ENCODE measurements at places on chromosomes 11 and 22.

DNA sequence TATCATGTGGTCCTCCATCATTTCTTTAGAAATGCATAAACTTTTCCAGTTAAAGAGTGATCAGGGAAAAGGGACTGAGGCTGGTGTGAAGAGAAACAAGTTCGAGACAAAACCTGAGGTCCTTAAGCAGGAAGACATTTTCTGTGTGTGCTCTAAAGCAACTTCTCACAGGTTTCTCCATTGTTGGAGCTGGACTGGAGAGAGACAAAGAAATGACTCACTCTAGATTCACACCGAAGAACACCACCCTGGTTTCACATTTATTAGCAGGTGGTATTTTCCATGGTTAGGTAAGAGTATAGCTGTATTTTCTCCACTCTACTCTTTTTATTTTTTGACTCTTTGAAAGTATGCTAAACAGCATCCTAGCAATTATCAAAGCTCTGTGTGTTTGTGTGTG lies 736.4 kb downstream of the KCNA4 start:
- DNase-seq = no peak

GRCh38 chr11:111565114-111565720 lies 24.7 kb downstream of the LAYN start:
- DNase-seq = no peak

DNA sequence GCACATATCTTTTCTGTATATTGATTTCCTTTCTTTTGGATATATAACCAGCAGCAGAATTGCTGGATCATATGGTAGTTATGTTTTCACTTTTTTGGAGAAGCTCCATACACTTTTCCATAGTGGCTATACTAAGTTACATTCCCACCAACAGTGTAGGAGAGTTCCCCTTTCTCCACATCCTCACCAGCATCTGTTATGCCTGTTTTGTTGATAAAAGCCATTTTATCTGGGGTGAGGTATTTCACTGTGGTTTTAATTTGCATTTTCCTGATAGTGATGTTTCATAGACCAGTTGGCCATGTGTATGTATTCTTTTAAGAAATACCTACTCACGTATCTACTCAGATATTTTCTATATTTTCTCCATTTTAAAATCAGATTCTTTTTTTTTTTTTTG lies 419.3 kb upstream of the FAT3 start:
- no peak for DNase-seq

DNA sequence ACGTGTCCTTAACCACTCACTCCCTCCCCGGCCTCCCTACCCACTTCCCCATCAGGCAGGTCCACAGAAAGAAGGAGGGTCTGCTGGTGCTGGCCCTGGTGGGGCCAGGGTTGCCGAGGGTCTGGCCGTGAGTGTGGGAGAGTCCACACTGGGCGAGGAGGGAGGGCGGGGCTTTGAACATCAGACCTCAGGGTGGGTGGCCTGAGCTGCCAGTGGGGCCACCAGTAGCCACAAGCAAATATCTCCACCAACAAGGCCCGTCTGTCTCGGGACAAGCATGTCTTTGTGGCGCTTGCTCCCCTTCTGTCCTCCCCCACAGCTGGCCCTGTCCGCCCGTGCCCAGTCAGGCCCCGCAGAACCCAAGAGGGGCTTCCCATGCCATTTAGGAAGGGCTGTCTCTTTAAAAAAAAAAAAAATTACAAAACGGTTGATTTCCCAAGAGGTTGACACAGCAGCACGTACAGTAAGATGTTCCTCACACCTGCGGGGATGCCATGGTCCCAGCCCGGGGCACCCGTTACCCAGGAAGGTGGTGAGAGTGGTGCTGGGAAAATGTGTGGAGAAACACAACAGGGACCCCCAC lies 17.7 kb upstream of the TALDO1 start:
- no peak for DNase-seq

- no peak for DNase-seq
Measured at GRCh38 chr11:9302448-9302847, 11.9 kb downstream of the TMEM41B start.

DNA sequence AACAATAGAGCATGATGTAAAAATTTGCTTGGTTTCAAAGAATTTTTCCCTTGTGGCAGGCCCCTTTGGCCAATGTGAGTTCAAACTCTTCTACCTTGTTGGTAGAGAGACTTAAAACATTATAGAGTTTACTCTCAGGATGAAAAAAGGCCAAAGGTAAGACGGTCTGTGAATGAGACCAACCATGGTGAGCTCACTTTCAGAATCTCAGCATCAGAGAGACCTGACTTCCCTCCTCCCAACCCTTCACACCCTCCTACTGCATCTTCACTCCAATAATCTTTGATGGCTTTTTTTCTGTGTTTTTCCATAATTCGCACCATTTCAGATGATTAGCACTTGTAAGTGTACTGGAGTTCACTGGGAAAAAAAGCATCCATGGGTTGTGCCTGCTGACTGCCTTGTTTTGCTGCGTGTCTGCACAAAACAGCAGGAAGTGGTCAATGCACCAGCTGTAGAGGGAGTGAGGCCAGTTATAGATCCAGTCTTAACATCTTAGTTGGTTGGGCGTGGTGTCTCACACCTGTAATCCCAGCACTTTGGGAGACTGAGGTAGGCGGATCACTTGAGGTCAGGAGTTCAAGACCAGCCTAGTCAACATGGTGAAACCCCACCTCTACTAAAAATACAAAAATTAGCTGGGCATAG lies 64.1 kb downstream of the SLC1A2 start:
- DNase-seq = no peak

GRCh38 chr11:15663777-15664218 lies 549.1 kb downstream of the INSC start:
- no peak for DNase-seq

DNA sequence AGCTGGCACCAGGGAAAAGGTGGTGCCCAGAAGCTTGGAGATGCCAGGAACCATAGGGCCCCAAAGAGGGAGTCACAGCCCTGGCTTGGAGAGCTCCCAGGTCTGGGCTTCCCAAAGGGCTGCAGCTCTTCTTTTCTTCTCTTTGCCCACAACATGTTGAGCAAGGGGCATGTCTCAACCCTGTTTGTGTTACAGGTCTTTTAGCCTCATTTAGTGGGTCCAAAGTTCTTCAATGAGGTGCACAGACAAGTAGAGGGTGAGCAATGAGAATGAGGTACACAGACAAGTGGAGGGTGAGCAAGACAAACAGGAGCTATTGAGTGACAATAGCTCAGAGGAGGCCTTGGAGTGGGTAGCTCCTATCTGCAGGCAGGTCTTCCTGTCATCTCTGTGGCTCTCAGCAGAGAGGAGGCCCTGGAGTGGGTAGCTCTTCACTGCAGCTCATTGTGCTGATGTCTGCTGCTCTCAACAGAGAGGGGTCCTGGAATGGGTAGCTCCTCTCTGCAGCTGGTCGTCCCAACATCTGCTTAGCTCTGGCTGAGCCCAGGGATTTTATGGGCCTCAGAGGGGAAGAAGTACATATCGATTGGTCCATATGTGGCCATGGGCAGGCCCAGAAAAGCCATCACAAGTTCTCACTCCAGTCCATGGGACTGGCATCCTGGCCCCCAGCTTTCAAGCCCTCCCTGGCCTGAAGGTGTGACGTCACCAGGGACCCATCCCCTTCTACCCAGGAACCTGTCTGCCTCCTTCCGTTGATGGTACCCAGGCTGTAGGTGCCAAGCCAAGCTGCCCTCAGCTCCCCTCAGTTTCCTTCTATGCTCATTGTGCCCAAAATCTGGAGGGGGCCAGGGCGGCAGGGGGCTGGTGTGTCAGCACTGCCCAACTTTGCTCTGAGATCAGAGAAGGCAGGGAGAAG lies 34.9 kb downstream of the WBP2NL start:
- no peak for DNase-seq

DNA sequence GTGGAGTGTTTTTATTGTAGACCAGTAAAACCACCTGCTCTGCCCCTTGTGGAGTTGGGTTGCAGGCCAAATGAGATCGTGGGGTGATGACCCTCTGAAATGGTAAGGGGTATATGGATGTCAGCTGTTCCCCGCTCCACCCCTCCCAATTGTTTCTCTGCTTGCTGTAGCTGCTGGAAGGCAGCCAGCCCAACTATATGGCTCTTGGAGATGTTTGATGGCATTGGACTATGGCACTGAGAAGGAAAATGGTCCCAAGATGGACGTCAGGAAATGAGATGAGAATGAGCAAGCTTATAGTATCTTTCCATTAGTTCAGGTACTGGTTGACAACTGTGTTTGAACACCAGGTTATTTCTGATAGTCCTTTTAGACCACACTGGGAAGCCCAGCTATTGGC lies 94.8 kb upstream of the SORL1-AS1 start:
- no peak for DNase-seq

- no peak for DNase-seq
Measured at GRCh38 chr11:123484448-123484847, 54.4 kb downstream of the GRAMD1B start.

DNA sequence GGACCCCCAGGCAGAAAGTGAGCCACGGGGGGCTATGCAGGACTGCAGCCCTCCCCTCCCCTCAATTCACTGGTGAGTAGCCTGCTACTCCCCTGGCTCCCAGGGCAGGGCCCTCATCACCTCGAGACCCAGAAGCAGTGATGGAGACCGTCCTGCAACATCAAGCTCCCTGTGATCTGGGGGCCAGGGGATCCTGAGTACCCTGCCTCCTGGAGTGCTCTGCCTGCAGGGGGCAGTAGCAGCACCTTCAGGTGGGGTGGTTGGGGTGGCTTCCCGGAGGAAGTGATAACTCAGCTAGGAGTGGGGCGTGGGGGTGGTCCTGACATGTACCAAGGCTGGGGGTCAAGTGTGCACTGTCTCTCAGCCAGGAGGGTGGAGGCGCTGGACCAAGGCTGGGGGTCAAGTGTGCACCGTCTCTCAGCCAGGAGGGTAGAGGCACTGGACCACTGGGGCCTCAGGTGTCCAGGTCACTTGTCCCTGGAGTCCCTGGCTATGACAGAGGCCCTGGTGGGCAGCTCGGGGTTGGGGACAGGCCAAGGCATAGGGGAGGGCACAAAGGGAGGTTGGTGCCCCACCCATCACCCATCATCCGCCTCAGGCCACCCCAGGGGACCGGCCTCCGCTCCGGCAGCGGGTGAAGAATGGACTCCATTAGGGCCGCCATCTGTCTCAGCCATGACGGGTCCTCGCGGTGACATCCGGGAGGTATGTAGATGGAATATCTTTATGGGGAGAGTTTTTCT lies 9.4 kb downstream of the RTN4R start:
- no peak for DNase-seq

DNA sequence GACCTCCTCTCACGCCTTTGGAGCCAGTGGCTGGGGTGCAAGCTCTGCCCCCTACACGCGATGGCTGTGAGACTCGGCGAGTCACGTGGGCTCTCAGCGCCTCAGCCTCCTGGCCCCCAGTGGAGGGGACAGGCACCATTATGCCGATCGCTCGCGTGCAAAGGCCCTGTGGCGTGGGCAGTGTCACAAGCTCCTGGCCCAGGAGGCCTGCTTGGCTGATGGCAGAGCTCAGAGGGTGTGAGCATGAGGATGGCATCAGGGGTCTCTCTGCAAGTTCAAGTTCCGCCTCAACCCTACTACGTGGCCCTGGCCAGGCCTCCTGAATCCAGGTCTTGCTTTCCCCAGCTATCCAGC lies 90.8 kb upstream of the KCNQ1OT1 start:
- DNase-seq = no peak

DNA sequence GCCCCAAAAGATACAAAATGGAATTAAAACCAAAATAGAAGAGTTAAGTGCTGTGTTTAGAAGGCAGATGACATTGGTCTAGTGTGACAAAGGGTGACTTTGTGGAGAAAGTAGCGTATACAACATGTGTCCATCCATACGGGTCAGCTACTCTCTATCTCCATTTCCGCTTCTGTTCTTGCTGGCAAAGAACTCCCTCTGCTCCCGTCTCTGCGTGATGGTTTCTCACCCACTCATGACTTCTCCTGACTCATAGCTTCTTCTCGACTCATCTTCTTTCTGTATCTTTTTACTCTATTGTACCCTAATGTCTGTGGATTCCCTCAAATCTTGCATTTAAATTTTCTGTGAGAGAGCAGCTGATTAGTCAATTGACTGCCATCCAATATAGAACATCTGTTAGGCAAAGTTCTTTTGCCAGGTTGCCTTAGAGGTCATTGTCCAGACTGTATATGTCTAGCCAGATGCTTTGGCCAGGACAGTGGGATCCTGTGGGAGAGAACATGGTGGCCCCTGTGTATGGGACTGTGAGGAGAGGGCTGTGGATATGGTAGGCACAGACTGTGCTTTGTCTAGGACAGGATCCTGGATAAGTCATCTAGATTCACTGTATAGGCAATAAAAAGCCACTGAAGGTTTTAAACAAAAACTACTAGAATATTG lies 28.4 kb downstream of the MMP13 start:
- DNase-seq = no peak

GRCh38 chr11:76740772-76741171 lies 42.4 kb upstream of the TSKU start:
- no peak for DNase-seq

- no peak for DNase-seq
Measured at GRCh38 chr11:105315287-105315686, 175.7 kb upstream of the CARD18 start.

DNA sequence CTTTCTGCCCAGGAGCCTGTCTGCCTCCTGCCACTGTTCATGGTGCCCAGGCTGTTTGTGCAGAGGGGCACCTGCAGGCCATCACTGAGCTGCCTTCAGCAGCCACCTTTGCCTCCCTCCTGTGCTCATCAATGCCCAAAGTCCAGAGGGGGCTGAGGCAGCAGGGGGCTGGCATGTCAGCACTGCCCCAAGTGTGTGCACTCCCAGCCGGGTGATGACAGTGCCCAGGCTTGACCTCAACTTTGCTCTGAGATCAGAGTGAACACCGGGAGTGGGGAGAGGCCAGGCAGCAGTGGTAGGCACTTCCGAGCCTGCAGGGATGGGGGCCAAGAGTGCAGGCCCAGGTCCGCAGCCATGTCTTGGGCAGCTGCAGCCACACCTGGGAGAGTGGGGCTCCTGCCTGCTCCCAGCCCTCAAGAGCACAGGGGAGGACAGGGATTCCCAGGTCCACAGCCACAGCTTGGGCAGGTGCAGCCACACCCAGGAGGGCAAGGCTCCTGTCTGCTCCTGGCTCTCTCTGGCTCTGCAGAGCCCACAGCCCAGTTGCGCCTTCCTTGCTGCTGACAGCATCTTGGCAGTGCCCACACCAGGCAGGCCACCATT lies 15.2 kb downstream of the SAA4 start:
- DNase-seq = no peak

- DNase-seq = no peak
Measured at GRCh38 chr22:49660321-49660720, 167.4 kb downstream of the BRD1 start.

DNA sequence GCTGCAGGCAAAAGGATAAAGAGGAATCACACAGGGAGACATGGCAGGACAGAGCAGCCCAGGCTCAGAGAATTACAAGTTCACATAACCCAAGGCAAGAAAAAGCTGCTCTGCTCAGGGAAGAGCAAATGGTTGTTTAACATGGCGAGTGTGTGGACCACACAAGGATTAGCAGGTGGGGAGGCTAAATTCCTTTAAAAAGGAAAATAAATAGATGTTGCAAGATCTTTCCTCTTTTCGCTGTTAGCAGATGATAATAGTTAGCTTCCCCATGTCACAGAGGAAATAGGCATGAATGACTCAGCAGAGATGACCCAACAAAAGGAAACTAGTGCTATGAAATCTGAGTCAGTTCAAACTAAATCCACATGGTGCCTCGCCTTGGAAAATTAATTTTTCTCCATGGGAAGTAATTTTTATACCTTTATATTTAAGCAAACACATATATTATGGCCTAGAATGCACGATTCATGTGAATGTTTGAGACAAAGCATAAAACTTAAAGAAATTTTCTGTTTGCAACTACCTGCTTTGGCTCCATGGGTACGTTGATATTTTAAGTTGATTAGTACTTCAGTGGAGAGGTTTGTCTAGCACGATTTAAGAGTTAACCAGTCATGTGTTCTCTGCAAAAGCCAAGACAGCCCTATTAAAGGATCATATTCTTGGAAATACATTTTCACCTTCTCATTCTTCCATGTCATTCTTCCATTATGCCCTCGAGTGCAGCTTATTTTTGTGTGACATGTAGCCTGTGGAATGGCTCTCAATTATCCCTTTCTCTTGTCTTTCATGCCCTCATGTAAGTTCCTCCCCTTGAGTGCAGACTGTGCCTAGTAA lies 38.5 kb upstream of the FJX1 start:
- no peak for DNase-seq

All from urinary bladder (tissue), 4 donors.